D341Med (cell line): ENCODE measurements at places on chromosomes 3 and 15.

- DNase-seq, result no peak
Observed at GRCh38 chr3:105830836-105831235, 38.0 kb downstream of the CBLB start.

DNA sequence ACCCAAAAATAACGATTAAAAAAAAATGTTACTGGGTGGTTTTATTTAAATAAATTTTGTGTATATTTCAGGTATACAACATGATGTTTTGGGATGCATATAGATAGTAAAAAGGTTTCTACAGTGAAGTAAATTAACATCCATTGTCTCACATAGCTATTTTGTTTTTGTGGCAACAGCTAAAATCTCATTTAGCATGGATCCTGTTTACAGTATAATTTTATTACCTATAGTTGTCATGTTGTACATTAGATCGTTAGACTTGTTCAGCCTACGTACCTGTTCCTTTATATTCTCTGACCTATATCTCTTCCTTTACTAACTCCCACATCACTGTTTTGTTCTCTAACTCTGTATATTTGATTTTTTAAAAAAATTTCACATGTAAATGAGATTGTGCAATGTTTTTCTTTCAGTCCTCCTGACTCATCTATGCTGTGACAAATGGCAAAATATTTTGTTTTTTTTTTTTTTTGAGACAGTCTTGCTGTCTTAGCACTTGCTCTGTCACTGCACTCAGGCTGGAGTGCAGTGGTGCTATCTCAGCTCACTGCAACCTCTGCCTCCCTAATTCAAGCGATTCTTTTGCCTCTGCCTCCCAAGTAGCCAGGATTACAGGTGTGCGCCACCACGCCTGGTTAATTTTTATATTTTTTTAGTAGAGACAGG, 45.6 kb downstream of the OIP5 start:
- DNase-seq, result no peak

DNA sequence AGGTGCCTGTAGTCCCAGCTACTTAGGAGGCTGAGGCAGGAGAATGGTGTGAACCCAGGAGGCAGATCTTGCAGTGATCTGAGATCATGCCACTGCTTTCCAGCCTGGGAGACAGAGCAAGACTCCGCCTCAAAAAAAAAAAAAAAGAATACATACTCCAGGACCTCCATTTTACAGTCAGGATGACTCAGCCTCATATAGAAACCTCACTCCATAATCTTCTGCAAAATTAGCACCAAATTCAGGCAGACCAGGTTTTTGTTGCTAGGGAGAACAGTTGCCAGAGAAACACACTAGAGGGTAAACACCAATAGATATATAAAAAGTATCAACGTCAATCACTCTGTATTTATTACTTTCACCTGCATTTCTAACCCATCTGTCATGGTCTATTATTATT, 28.3 kb upstream of the AP3B2 start:
- DNase-seq, result no peak

- peak; percentile 49 for DNase-seq
Observed at GRCh38 chr3:97822359-97822775, 556 bp downstream of the CRYBG3 start.

- DNase-seq, result peak; percentile 40
Observed at GRCh38 chr15:51499379-51499976, 123.1 kb downstream of the DMXL2 start.

DNA sequence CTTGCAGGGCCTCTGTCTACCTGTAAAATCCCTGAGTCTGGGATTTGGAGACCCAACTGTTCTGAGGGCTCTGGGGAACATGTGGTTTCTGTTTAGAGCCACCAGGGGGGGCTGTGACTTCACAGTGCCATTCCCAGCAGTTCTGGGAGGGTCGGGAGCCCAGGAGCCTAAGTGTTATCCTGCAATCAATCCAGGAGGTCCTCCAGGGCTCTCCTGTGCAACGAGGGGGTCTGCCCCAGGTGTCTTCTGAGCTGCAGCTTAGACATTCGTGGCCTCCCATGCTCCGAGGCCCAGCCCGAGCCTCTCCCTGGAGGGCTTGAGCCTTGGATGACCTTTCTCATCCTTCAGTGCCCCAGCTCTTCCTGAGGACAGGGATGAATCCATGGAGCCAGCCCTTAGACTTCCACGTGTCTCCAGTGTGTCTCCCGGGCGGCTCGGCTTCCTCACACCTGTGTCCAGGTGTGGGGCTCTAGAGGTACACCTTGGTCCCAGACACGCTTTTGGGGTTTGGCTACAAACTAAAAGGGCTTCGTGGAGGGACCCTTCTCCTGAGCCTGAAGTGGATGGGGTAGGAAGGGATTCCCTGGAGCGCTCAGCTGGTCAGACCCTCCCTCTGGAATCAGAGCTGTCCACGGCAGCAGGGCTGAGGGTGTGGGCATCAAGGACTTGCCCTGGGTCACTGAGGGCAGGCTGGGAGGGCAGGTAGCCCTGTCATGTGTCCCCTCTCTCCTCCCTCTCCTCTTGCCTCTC, 20.3 kb upstream of the ABTB1 start:
- DNase-seq, result peak; percentile 82

- DNase-seq, result no peak
Observed at GRCh38 chr15:44023176-44023575, 171.9 kb downstream of the FRMD5 start.

- DNase-seq, result no peak
Observed at GRCh38 chr3:12503126-12503957, 19.1 kb downstream of the TSEN2 start.

DNA sequence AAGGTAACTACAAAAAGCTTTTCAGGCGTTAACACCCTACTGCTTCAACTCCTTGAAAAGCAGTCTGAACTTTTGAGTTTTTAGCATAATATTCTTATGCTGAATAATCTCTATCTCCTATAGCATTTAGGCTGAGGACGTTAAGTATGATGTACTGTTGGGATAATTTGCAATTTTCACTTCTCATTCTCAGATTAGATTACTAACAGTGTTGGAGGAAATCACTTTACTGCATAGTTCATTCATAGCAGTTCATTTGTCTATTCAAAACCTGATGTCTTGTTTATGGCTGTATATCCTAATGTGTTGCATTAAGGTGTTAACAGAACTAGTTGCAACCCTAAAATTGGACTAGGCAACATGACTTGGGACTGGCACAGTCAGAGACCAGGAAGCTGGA, 983.1 kb downstream of the FHIT start:
- DNase-seq, result no peak
